GM06990 (cell line): ENCODE measurements at places on chromosomes 6 and 20.

DNA sequence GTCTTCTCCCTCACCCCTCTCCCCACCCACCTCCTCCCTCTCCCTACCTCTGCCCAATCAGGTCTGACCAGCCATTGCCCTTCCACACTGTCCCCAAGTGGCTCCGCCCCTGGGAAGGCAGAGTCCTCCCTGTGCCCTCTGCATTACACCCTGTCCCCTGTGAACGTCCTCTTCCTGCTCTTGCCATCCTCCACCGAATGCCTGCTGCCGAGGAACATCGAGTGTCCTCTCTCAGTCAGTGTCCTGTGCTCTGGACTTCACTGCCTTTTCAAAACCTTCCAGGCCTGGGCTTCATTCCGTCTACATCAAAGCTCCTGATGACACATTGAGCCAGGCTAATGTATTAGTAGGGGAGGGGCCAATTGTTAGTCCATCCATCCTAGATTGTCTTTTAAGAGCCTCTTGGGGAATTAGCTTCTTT lies 3.3 kb upstream of the PACSIN1 start:
- DNase-seq, result no peak

GRCh38 chr20:24747010-24747712 lies 201.9 kb upstream of the CST7 start:
- DNase-seq, result no peak

- no peak for DNase-seq
Measured at GRCh38 chr6:75438442-75439116, 55.0 kb downstream of the FILIP1 start.

GRCh38 chr6:38236631-38237030 lies 403.1 kb downstream of the BTBD9 start:
- no peak for DNase-seq

DNA sequence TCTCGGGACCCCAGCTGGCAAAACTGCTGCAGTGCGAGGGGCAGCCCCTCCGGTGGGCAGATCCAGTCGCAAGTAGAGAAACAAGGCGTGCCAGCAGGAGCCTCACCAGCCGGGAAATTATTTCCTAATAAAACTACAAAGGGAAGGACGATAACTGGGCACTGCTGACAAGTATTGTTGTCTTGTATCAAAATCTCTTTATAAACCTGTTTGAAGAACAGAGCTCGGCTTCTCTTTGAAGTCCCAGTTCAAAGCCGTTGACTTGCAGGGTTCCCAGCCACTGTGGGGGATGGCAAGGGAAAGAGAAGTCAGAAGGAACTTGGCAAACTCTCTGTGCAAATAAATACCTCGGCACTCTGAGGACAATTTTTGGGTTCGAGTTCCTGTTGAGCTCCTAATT lies 504.5 kb downstream of the CD83 start:
- no peak for DNase-seq

DNA sequence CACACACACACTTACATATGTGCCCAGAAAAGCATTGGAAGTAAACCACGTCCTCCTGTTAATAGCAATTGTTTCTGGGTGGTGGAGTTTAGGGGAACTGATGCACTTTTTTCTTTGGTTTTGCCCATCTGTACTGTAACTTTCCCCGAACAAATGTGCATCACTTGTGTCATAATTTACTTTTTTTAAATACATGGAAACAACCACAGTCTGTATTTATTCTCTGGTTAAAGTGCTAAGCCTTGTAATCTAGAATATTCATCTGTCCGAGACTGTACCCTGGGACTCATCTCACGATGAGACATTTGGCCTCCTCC lies 61.5 kb upstream of the CD93 start:
- DNase-seq, result no peak

DNA sequence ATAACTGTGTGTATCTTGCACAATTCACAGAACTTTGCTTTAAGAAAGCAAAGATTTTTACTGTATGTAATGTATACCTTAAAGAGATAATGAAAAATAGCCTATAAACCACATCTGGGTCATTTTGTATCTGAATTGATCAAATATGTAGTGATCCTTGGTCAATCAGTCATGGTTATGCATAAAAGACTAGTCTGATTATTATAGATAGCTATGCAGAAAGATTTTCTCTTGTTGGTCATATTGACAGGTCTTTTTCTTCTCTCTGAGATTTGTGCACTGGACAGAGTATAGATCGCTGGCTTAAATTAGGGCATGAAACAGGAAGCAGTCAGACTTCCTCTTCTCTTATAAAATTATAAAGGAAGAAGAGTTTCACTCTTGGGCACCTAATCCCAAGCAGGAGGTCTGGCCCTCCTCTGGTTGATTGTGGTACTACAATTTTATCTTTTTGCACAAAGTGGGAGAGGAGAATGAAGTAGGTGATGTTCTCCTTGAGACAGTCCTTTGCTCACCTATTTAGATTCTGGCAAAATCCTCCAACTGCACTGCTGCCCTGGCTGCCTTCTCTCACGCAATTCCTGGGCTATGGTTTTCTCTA lies 380.9 kb upstream of the RGS17 start:
- DNase-seq, result no peak

GRCh38 chr6:46940433-46941226 lies 18.9 kb upstream of the ADGRF5 start:
- DNase-seq, result no peak

DNA sequence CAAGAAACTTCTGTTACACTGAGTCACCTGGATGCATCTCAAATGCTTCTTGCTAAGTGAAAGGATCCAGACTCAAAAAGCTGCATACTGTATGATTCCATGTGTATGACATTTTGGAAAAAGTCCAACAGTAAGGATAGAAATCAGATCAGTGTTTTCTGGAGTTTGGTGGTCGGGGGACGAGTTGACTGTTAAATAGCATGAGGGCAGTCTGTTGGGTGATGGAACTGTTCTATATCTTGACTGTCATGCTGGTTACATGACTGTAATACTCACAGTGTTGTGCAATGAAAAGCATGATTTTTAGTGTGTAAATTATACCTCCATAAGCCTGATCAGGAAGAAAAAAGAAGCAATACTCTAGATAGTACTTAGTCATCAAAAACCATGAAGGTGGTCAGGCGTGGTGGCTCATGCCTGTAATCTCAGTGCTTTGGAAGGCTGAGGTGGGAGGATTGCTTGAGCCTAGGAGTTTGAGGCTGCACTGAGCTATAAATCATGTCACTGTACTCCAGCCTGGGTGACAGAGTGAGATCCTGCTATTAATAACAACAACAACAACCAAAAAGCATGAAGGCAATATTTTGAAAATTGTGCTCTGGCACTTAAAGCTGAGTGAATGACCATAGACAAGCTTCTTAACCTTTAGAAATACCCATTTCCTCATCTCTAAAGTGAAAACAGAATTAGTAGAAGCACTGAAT lies 30.5 kb upstream of the SASH1 start:
- no peak for DNase-seq

- DNase-seq, result no peak
Measured at GRCh38 chr6:84330325-84330724, 102.9 kb upstream of the CEP162 start.

- DNase-seq, result peak; percentile 40
Measured at GRCh38 chr6:7939184-7939863, 28.7 kb upstream of the TXNDC5 start.

DNA sequence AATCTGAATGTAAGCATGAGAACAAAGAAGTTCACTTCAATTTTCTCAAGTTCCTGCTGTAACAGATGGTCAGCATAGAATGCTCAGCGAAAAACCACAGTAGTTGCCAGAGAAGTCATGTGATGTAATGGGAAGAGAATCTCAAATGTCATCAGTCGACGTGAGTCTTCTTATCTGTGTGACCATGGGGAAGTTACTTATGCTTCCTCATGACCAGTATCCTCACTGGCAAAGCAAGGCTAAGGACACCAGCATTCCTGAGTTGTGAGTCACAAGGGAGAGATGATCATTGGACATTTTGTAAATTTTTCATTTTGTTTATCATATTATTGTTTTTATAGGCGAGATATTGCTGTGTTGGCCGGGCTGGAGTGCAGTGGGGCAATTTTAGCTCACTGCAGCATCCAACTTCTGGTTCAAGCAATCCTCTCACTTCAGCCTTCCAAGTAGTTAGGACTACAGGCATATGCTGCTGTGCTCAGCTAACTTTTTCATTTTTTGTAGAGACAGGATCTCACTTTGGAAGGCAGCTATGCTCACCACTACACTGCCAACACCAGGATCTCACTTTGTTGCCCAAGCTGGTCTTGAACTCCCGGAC lies 21.9 kb downstream of the SGK1 start:
- no peak for DNase-seq

DNA sequence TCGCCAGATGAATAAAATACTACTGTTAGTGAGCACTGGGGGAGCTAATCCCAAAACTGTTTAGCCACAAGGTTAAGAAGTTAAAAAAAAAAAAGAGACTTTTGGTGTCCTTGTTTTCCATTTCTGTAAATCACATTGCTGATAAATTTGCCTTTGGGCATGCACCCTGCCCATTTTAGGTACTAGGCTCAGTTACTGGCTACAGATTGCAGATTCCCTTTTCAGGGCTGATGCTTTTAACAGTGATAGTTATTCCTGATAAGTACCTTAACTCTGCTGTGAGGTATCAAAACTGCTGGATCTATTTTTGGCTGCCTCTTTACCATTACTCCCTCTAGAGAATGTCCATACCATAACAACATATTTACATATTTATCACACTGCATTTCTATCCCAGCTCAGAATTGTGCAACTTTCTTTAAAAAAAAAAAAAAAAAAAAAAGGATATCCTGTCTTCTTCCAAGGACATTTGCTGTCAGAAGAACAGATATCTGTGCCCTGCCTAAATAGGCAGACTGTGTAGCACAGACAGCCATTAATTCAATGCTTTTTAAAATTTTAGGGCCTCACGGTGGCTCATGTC lies 94.5 kb downstream of the SSR1 start:
- no peak for DNase-seq
